ENCODE measurements at places on chromosomes 1 and 21.

GRCh38 chr1:169426174-169426705 lies 1.0 kb downstream of the CCDC181 start:
- DNase-seq = peak; percentile 51

GRCh38 chr1:19424651-19425570 lies 60.4 kb downstream of the CAPZB start:
- DNase-seq = no peak

DNA sequence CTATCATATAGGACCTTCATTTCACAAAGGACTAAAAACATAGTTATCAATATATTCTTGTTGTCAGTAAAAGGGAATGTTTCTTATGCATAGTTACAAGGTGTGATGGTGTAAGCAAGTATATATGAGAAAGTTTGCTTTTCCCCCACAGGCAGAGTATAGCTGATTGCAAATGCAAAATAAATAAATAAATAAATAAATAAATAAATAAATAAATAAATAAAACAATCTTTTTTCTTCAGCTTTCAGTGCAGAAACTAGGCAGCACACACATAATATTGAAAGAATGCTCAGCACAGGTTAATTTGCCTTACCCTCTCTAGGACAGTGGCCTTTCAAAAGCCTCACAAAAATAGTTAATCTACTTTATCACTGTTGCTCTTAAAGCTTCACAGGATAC lies 138.8 kb downstream of the BRINP3 start:
- no peak for DNase-seq

DNA sequence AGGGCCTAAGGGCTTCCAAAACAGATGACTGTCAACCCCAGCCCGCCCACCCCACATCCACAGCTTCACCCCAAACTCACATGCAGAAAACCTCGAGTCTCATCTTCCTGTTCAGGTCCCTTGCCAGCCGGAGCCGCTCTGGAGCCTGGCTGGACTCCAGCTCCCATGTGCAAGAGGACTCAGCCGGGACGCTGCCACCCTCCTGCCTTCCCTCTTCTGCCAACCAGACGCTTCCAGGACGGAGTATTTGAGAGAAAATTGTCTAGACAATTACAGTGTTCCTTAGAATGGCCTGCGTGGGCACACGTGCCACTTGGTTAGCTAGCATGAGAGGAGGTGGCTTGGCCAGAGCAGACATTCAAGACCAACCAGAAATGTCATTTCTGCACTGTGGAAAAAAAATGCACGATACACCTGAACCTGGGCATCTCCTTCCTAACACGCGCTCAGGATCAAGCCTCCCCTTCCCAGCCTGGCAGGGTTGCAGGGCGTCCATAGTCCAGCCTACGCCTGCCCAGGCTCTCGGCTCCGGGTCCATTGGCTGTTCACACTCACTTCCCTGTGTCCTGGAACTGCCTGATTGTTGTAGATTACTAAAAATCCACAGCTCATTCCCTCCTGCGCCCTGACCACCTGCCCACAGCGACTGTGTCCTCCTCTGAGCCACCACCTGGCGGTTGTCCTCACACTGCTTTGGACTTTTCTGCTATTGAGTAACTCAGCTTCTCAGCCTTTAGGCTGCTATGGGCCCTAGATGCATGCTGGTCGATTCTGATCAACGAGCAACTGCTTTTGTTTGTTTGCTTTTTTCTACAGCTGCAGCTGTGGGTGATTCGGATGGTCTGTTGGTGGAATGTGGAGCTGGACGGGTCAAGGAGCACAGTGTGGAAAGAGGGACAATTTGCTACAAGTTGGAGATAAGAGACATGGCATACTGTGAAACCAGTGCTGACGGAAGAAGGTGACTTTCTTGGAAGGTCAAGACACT lies at the start of gene CLDN14:
Gene CLDN14, minus strand, starts transcription at position 708 of the 988 bp plus-strand sequence. CDS start 18,427 bp downstream, outside the sequence.
- no peak for DNase-seq

DNA sequence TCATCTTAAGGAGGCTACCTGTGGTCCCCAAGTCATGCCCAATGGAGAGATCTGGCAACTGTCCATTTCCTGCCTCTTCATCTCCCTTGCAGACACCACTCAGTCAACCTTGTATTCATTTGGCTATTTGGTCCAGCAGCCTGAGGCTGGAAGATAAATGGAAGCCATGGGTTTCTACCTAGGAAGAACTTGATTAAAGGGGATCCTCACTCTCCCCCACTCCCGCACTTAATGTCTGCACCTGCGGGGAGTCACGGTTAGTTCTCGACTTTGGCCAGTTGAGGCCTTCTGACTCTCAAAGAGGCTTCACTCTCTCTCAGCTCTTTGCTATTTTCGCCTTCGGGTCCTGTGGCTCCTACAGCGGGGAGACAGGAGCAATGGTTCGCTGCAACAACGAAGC lies 8.4 kb upstream of the ATXN7L2 start:
- no peak for DNase-seq

GRCh38 chr1:230047114-230047865 lies 19.7 kb upstream of the GALNT2 start:
- peak; percentile 45 for DNase-seq

GRCh38 chr1:235910357-235911299 lies 43.9 kb upstream of the LYST start:
- DNase-seq = peak; percentile 98

All from ACHN (cell line).